Right ventricle myocardium superior (tissue), 1 donor: ENCODE measurements at places on chromosomes 2 and 18. TPM values are rescaled to one million over a fixed set of nuclear protein-coding genes. Genes with fewer than 3 reads are reported as not detected.

Gene SPC25
- total RNA-seq: 0.38 TPM

Gene TYW5
- 2.7 TPM for total RNA-seq

Gene ZNF513
- 6.0 TPM for total RNA-seq

Gene SLC5A7
- total RNA-seq: 0.19 TPM

Gene IL1F10
- total RNA-seq: not detected

Gene EMILIN1
- total RNA-seq: 17.4 TPM

Gene ATOH8
- 25.8 TPM for total RNA-seq

Gene HOXD13
- total RNA-seq: not detected

Gene TUBB6
- 94.6 TPM for total RNA-seq

Gene RFTN2
- 4.4 TPM for total RNA-seq

Gene HES6
- 2.5 TPM for total RNA-seq

Gene NGEF
- total RNA-seq: not detected

Gene CXCR2
- 0.89 TPM for total RNA-seq

Gene NCL
- total RNA-seq: 190 TPM

Gene GPR45
- total RNA-seq: not detected

Gene FLACC1
- total RNA-seq: 8.3 TPM

Gene PIEZO2
- 0.32 TPM for total RNA-seq

Gene CROCC2
- total RNA-seq: not detected

Gene FBLN7
- total RNA-seq: 0.38 TPM

Gene TXNDC2
- not detected for total RNA-seq

Gene UPP2
- total RNA-seq: not detected

Gene PPIG
- 35.5 TPM for total RNA-seq

Gene NAT8
- not detected for total RNA-seq

Gene VWA3B
- total RNA-seq: 0.32 TPM

Gene IL18R1
- 0.67 TPM for total RNA-seq

Gene DNER
- total RNA-seq: 2.3 TPM

Gene FN1
- total RNA-seq: 77.7 TPM

Gene REG1B
- not detected for total RNA-seq

Gene HOXD8
- 0.32 TPM for total RNA-seq

Gene FAM228A
- total RNA-seq: 0.16 TPM

Gene UBXN4
- total RNA-seq: 62.0 TPM

Gene NPC1
- 9.8 TPM for total RNA-seq

Gene RAX
- total RNA-seq: not detected

Gene MZT2A
- total RNA-seq: 337 TPM

Gene NCKAP5
- total RNA-seq: 7.9 TPM

Gene SDC1
- total RNA-seq: 0.11 TPM

Gene DNAH7
- 0.40 TPM for total RNA-seq

Gene AAK1
- 87.2 TPM for total RNA-seq

Gene SH2D6
- 0.24 TPM for total RNA-seq

Gene CEBPZ
- 30.1 TPM for total RNA-seq

Gene INO80C
- total RNA-seq: 23.1 TPM

Gene PCBP1
- 201 TPM for total RNA-seq

Gene TGFA
- 2.1 TPM for total RNA-seq

Gene OSR1
- 5.4 TPM for total RNA-seq

Gene DYNAP
- total RNA-seq: not detected

Gene LDLRAD4
- total RNA-seq: 29.3 TPM

Gene DCC
- not detected for total RNA-seq

Gene CDH20
- total RNA-seq: 0.05 TPM

Gene SPATA3
- not detected for total RNA-seq

Gene TEX51
- not detected for total RNA-seq

Gene TMEM127
- 67.3 TPM for total RNA-seq

Gene BCL2
- 9.0 TPM for total RNA-seq

Gene SCN2A
- 0.05 TPM for total RNA-seq

Gene ONECUT2
- 0.03 TPM for total RNA-seq

Gene TWIST2
- 1.9 TPM for total RNA-seq

Gene PMAIP1
- total RNA-seq: not detected

Gene ELOA2
- not detected for total RNA-seq

Gene RPRM
- not detected for total RNA-seq

Gene DSG4
- total RNA-seq: not detected
